ENCODE measurements at places on chromosomes 2 and 18.

DNA sequence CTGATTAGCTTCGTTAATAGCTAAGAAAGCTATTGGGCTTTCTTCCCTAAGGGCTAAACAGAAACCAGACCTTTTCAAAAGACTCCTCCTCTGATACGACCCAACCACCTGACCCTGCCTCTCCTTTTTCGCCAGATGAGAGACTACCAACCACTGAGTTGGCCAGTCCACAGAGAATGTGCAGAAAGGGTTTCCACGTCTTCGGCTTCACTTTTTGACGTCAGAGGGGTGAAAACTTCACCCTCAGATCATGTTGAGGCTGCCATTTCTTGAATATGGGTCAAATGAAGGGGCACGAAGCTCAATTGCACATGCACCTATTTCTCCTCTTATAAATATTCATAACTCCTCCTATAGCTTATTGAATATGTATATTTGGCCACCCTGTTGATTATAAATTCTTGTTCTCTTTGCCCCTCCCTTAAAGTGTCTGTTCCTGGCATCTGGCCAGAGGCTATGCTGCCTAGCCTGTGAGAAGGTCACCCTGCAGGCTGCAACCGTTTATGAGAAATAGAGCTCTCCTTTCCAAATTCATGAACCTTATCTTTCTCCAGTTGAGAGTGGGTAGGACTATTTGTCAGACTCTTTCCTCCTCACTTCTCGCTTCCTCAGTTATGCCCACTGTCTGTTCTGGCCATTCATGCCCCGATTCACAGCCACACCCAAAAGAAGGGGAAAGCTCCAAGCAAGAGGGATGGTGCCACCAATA lies 301.6 kb downstream of the STK39 start:
- DNase-seq: no peak

- peak; percentile 80 for DNase-seq
Measured at GRCh38 chr2:216492597-216493333, 5.9 kb upstream of the RPL37A start.

- peak; percentile 95 for DNase-seq
Measured at GRCh38 chr2:205868773-205869333, 186.6 kb downstream of the NRP2 start.

DNA sequence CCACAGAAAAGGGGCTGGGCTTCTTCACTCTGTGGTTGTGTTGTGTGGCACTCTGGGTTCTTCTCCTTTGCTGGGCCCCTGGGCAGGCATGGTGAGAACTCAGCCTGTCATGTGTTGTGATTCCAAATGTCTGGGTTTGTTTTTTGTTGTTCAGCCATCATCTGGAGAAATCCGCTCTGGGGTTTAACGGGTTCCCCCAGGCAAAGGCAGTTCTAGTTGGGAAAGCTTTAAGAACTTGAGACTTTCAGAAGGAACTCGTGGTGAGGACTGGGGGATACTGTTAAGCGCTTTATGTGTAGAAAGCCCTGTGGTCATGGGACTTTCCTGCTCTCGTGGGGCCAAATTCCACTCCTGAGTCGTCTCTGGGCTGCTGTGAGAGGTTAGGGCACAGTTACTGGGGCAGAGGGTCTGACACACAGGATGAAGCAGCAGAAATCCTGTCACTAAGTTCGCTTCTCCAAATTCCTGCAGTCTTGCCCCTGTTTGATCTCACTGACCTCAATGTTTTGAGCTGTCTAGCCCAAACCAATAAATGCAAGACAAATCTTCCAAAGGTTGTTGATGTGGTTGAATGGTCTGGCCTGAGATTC lies 87.7 kb downstream of the RAPGEF4 start:
- DNase-seq: peak; percentile 15

DNA sequence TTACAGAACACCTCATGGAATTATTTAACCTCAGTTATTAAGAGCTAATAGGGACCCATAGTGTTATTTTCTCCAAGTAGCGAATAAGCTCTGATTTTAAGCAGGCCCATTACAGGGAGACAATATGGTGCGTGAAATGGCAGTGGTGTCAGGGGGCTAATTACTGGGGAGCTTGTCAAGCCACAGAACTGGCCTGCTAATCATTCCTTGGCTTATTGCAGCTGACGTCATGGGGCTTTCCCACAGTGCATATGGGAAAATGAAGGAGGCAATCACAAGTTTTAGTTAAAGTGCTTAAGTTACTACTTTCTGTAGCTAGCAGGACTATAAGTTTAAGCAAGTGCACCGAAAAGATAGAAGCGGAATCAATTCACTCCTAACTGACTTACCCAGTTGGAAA lies 262.5 kb downstream of the TGIF1 start:
- no peak for DNase-seq

DNA sequence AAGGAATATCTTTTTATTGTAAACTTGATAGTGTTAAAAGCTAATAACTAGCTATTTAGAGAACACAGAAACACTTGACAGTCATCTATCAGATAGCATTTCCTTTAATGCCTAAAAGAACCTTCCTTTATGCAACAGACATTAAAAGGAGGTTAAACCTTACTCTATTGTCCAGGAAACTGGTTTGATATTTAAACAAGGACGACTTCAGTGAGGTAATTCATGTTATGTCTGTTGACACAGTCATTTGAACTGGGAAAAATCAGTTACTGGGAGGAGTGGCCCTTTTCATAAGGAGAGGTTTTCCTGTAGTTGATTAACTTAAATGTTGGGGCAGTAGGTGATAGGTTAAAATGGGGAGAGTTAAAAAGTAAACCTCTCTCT lies 6.7 kb downstream of the TGIF1 start:
- no peak for DNase-seq

DNA sequence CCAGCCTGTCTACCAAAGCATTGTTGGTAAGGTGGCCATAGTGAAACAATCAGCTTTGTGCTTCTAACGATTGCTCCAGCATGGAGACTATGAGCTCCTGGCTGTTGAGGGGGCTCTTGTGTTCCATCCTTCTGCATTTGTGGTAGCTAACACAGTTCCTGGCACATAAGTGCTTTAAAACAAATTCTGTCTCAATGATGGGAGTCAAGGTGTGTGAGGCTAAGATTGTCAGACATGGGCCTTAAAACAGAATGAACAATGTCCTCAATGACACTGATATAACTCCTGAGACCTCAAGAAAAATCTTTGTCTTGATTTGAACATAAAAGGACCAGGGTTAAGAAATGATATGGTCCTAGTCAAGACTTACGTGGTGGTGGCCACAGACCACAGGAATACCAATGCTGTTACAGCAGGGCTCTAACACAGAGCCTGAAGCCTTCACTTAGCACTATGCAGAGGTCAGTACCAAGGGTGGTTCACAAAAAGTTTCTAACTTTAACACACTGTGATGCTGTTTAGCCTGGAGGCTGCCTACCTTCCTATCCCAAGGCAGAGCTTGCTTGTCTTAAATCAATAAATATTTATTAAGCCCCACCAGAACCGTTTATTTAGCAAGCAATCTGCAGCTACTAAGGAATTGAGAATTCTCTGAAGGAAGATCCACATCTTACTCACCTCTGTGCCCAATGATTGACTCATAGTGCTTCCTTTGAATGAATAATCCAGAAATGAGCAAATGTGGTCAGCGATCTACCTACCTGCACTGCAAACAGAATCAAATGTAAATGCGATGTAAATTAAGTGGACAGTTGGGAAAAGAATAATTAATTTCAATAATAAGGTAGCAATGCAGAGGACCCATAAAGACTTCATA lies 35.1 kb downstream of the EVA1A start:
- peak; percentile 55 for DNase-seq

Data from iris pigment epithelial cell (primary cell).